Activated naive CD4-positive, alpha-beta T cell (primary cell): ENCODE measurements at places on chromosomes 3 and 15.

DNA sequence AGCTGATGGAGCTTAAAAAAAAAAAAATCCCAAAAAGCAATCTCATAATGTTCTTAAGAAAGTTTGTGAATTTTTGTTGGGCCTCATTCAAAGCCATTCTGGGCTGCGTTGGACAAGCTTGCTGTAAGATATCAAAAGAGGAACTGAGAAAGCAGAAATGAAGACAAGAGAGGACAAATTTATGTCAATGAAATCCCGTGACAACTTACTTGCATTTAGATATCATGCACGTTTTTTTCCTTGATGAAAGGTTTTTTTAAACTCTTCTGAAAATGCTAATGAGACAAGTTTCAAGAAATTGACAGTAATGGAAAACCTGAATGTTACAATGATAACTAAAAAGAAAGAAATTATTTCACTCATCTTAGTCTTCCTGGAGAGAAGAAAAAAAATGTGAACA is 662.9 kb downstream of the SQOR start:
- no peak for DNase-seq

DNA sequence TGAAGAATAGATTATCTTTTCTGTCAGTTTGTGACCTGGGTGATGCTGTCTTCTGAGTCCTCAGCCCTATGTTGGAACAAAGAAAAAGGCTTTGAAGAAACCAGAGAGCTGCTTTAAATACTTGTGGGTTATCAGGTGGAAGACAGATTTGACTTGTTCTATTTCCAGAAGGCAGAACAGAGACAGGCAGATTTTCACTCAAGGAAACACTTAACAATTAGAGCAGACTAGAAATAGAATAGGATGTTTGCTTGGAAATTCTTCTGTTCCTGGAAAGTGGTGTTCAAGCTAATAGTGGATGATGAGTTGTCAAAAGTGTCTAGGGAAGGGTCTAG is 219.4 kb downstream of the UBE2E2 start:
- no peak for DNase-seq

- DNase-seq: no peak
Measured at GRCh38 chr3:111385971-111386495, 156.0 kb upstream of the CD96 start.

DNA sequence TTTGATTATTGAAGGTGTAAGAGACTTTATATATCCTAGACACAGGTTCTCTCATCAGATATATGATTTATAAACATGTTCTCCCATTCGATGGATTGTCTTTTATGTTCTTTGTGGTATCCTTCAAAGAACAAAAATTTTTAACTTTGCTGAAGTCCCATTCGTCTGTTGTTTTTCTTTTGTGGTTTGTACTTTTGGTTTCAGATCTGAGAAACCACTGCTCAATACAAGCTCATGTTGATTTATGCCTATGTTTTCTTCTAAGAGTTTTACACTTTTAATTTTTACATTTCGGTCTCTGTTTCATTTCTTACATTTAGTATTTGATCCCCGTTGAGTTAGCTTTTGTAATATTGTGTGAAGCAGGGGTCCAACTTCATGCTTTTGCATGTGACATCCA is 103.3 kb upstream of the SPRED1 start:
- DNase-seq: no peak

DNA sequence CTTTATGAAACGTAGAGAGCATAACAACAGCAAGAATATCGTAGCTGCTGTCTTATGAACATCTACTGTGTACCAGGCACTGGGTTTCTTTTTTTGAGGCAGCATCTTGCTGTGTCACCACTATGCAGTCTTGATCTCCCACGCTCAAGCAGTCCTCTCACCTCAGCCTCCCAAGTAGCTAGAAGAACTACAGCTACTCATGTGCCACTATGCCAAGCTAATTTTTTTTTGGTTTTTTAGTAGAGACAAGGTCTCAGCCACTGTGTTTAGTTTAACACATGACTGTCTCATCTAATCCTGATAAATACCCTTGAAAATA is 129.9 kb downstream of the VGLL4 start:
- DNase-seq: no peak

DNA sequence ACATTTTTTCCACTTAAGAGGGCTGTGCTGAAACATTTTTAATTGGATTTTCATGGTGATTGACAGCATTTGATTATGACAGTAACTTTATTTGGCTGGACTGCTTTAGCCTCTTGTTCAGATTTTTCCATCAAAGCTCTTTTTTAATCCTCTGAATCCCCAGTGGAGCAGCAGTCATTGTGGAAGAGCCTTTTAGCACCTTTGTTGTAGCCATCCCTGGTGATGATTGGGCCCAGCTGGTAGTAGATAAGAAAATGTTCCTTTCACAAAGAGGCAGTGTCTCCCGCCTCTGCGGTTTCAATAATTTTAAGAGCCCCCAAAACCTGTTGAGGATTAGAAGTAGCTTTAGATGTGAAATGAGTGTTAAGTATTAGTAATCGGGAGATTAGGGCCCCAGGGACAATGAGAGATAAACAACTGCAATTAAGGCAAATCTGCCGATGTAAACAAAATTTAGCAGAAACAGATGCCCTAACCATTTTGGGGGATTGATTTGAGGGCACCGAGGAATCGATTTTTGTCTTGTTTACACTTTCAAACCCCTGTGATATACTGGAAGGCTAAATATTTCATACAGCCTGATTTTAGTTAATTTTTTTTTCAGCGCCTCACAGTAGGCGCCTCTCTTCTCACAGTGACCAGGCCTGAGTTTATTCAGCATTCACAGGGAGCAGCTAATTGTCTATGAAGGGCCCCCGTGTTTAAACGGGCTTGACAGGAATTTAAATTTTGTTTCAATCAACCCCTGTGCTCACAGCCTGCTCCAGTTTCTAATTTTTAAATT is 43.2 kb upstream of the SKOR1 start:
- DNase-seq: no peak

DNA sequence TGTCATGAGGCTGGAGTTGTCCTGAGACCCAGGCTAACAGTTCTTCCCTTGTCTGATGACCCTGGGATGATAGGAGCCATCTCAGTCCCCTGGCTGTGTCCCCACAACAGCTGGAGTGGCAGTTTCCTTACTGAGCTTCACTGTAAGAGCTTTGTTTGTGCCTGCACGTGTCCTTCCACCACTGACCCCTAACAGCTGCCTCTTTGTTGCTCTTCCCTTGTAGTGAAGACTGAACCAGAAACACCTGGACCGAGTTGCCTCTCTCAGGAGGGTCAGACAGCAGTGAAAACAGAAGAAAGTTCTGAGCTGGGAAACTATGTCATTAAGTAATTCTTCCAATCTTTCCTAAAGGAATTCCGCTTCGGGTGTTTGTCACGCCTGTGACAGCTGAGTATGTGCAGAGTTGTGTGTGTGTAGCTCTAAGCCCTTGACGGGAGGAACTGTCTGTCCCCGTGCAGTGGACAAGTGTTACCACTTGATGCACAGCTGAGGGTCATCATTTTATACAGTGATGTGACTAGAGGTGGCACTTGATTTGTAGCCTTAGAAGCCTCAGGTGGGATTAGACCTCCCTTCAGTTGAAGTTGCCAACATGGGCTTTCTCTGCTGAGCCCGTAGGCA is 25.0 kb downstream of the MAP6D1 start:
- no peak for DNase-seq

GRCh38 chr3:15055019-15055557 is 10.0 kb downstream of the MRPS25 start:
- DNase-seq: no peak

DNA sequence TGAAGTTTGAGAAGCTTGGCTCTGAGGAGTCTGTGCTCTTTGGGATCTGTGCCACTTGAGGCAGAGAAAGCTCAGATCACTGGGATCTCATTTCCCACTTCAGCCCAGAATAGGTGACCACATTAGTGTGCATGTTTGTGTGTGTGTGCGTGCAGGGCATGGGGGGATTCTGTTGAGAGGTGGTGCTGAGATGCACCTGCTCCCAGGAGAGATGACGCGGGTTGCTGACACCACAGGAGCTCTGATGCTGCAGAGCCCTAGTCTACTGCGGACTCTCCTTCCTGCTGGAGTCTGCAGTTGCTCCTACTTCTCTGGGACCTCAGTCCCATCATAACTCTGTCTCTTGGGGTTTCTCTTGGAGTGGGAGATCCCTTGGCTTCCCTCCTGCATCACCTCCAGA is 14.7 kb upstream of the CTXND1 start:
- no peak for DNase-seq

DNA sequence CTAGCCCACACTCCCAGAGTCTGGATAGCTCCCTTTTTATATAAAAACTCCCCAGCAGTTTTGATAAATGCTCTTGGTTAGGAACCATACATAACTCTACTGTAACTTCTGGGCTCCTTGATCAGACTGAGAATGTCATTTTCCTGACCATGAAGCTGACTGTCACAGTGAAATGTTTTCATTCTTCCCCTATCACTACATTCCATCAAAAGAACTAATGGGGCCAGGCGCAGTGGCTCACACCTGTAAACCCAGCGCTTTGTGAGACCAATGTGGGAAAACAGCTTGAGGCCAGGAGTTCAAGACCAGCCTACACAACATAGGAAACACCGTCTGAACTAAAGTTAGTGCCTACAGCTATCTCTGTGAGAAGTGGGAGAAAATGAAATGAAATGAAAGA is 72.8 kb upstream of the MYO5C start:
- no peak for DNase-seq

DNA sequence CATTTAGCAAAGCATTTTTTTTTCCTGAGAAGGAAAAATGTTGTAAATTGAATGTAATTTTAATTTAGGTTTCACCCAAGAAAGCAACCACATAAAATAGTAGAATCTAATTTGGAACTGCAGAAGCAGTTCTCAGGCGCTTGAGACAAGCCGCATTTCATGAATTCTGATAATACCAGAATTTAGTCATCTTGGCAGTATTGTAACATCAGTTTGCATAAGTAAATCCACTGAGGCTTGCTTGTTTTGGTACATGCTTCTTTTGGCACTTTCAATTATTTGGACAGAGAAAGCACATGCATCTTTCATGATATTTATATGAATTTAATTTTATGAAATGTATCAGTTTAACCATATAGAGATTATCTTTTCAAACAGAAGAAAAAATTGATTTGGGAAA is 389.7 kb upstream of the ROBO1 start:
- DNase-seq: no peak

DNA sequence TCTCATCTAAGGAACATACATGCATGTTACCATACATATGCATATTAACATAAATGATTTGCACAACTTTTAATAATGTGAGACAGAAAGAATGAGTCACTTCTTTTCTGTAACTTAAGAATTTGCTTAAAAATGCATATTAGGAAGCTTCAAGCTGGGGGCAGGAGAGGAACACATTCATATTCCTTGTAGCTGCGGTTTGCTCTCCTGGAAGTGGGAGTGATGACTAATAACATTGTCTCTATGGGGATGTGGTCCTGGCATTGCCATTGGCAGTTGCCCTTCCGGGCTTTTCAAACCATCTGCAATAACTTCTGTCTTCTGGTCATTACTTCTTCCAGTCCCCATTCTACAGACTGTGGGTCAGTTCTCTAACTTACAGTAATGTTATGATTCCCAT is 15.6 kb downstream of the CHST2 start:
- DNase-seq: no peak

- no peak for DNase-seq
Measured at GRCh38 chr15:24678485-24678884, 2.9 kb downstream of the NPAP1 start.

- no peak for DNase-seq
Measured at GRCh38 chr15:85327820-85328219, 52.6 kb upstream of the AKAP13 start.

DNA sequence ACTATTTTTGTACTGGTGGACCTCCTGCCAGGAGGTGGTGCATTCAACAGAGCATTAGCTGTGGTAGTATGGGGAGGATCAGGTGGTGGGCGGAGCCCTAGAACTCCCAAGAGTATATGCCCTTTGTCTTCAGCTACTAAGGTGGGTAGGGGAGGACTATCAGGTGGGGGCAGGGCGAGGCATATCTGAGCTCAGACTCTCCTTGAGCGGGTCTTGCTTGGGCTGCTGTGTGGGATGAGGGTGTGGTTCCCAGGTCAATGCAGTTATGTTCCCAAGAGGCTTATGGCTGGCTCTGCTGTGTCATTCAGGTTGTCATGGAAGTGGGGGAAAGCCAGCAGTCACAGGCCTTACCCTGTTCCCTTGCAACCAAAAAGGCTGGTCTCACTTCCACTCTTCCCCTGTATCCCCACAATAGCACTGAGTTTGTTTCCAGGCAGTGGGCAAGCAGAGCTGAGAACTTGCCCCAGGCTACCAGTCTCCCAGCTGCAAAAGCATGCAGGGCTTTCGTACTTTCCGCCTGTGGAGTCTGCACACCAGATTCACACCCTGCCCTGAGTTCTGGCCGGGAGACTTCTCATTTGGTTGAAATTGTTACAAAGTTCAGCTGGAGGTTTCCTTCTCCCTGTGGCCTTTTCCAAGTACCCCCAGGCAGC is 93.7 kb upstream of the DPPA4 start:
- no peak for DNase-seq

DNA sequence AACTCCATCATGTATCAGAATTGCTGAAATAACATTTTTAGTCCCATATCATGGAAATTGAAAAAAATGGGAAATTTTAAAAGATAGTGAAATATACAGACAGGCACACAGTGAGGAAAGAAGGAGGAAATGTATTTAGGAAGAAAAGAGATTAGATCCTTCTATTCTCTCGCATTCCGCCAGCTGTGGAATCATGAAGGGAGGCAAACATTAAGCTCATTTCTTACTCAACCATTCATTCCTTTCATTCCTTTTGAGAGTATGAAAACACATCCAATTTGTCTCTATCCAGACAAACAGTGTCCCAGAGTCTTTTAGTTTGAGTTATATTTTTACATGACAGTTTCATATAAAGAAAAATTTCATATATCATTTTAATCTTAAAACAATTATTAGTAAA is 52.5 kb upstream of the KCNMB2 start:
- DNase-seq: no peak

GRCh38 chr3:156471431-156471830 is 83.5 kb downstream of the SSR3 start:
- DNase-seq: no peak

- no peak for DNase-seq
Measured at GRCh38 chr3:165389064-165389463, 192.9 kb upstream of the SLITRK3 start.

DNA sequence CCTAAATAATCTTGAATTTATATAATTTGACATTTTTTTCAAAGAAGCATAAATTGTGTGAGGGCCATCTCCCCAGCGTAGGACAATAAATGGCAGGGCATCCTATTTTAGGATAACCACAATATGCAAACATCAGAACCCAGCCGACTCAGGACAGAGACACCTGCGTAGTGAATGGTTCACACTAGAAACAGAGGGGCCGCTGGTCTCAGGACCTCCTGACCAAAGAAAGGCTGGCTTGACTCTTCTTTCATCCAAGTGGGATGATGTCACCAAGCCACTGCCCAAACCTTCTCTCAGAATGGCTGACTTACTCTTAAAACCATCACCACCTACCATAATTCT is 162.1 kb downstream of the FOXP1 start:
- DNase-seq: no peak

DNA sequence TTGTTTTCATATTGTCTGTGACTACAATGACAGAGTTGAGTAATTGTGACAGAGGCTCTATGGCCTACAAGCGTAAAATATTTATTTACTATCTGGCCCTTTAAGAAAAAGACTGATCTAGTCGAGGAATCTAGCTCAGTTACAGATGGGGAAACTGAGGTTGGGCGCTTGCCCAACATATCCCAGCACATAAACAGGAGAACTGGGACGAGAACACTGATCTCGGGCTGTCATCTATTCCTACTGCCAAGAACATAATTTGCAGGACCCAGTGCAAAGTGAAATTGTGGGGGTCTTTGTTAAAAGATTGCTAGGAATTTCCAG is 1.9 kb downstream of the FES start:
- DNase-seq: no peak

- no peak for DNase-seq
Measured at GRCh38 chr3:77319711-77320110, 279.8 kb downstream of the ROBO2 start.

GRCh38 chr3:45135959-45136358 is 10.2 kb downstream of the CDCP1 start:
- DNase-seq: no peak
